Heart left ventricle (tissue), 16 donors: ENCODE measurements at places on chromosomes 16 and 17. TPM values are rescaled to one million over a fixed set of nuclear protein-coding genes. Genes with fewer than 3 reads are reported as not detected.
A peak's percentile ranks its signal among the peaks of the same experiment; 100 is the strongest.

Gene DYNLL2
- 70.4 TPM for total RNA-seq

Gene CHST6
- 1.8 TPM for total RNA-seq

Gene CNTNAP4
- not detected for total RNA-seq

Gene TBC1D3E
- total RNA-seq: not detected

Gene CCDC144A
- total RNA-seq: 0.52 TPM

Gene ABCC3
- not detected for total RNA-seq

Gene LRRC75A
- 0.60 TPM for total RNA-seq

Gene MARVELD3
- not detected for total RNA-seq

Gene CACNG4
- total RNA-seq: 0.88 TPM

Gene AATK
- total RNA-seq: 9.3 TPM

- DNase-seq: no peak
These were observed 183.4 kb downstream of the ENGASE start for GRCh38 chr17:79258041-79258440.

DNA sequence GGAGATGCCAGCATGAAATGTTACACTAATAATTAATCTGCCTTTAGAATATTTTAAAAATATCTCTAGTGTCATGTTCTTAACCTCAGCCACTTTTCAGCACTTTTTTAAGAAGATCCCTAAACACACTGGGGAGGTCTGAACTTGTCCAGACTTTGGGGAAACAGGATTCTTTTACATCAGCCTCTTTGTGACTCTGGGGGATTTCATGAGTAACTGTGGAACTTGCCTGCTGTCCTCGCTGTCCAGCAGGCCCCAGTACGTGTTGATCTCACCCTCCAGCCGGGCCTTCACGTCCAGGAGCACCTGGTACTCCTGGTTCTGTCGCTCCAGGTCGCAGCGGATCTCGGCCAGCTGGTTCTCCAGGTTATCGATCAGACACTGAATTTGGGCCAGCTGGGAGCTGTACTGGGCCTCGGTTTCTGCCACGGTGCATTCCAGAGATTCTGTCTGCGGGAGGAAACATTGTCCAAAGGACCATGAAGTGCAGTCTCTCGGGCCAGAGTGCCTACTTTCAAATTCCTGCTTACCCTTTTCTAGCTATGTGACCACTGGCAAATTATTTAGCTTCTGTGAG is 5.5 kb downstream of the KRT40 start:
- no peak for DNase-seq

DNA sequence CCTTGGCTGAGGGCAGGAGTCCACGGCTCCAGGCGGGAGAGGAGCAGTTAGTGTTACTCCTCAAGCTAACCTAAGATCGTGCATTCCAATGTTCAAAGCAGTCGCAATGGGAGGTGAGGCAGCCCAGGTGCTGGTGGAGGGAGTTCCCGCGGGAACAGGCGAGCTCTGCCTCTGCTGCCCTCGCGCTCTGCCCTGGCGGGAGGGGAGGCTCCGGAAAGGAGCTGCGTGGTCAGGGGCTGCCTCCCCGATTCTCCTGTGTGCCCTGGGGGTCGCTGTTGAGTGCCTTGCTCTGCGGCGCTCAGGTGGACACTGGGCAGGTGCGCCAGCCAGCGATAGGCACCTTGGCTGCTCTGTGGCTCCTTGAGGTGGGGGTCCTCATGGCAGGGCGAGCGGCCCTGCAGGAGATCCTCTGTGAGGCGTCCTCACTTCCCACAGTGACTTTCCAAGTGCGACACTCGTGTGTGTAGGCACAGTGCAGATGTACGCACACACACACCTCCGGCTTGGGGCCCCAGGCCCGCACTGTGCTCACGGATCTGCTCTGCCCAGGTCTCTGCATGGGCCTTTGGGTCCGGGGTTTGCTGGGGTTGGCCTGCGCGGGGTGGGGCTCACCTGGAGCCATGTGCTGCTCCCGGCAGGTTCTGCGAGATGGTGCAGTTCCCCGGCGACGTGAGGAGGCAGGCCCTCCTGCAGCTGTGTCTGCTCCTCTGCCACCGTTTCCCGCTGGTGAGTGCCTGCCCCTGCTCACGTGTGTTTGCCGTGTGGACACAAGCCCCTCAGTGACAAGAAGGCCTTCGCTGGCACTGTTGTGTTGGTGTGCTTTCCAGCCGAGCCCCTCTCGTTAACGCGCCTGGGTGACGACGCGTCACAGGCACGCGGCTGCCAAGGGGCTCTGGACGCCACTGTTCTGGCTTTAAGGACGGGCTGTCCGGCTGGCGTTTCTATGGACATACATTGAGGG is 97.9 kb upstream of the ZNF750 start:
- no peak for DNase-seq

- no peak for DNase-seq
These were observed 8.3 kb upstream of the ITGA2B start for GRCh38 chr17:44397479-44398440.

DNA sequence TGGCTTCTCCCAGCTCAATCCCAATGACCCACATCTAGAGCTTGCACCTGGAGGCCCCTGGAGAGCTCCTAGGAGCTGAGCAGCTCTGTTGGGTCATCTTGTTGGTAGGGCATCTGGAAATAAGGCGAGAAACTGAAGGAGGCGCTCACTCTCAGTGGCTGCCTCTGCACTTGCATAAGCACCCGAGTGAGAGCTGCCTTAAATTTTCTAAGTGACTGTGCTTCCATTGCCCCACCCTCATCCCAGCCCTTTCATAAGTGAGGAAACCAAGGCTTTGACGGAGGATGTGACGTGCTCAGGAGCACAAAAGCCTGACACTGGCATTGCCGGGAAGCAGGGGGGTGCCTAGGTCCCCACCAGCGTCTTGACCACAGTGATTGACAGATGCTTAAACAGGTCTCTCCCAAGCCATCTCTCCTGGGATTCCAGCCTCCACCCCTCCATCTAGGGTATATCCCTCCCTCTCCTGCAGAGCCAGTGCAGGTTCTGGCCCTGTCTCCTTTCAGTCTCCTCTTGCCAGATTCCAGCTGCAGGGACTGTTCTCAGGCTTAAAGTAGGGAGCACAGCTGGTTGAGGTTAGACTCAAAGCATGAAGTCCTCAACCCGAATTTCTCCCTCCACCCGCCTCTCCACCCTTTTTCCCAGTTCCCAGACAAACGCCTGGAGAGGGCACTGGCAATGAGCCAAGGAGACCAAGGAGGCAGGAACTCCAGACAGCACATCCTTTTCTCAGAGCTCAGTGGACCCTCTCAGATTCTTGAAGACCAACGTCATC is 113.7 kb downstream of the IRX5 start:
- DNase-seq: no peak

- no peak for DNase-seq
These were observed 18.9 kb upstream of the ABCC3 start for GRCh38 chr17:50615828-50616227.

- peak; percentile 45 for DNase-seq
These were observed 24.9 kb upstream of the RFFL start for GRCh38 chr17:35088356-35088880.

GRCh38 chr16:85675251-85675874 is 13.4 kb downstream of the GINS2 start:
- no peak for DNase-seq

- DNase-seq: no peak
These were observed 61.7 kb downstream of the KPNA2 start for GRCh38 chr17:68097161-68097805.

DNA sequence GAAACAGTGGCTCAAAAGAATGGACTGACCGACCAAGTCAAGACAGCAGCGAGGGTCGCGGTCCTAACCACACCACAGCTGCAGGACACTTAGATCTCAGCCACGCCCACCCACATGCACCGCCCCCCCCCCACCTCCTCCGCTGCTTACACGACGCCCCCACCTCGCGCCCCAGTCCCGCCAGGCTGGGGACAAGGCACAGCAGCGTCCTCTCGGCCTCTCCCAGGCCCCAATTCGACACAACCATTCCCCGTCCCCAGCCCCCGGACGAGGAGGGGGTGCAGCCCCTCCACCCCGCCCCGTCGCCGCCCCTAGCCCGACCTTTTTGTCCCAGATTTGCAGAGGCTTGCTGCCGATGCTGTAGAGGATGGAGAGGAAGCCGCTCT is 477 bp downstream of the CFAP20 start:
- peak; percentile 32 for DNase-seq

DNA sequence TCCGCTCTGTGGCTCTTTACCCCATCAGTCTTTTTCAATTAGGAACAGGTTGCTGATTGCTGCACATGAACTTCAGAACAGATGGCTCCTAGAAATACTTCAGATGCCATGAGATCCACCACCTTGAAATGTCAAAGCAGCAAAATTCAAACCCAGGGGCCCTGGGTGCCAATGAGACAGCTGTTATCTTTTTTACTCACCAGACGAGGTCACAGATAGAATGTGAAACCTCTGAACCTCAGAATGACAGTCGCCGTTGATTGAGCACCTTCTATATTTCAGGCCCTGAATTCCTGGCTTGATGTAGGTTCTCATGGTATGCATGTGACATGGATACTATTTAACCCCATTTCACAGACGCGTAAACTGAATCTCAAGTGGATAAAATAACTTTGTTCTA is 63.0 kb downstream of the MAF start:
- DNase-seq: no peak

DNA sequence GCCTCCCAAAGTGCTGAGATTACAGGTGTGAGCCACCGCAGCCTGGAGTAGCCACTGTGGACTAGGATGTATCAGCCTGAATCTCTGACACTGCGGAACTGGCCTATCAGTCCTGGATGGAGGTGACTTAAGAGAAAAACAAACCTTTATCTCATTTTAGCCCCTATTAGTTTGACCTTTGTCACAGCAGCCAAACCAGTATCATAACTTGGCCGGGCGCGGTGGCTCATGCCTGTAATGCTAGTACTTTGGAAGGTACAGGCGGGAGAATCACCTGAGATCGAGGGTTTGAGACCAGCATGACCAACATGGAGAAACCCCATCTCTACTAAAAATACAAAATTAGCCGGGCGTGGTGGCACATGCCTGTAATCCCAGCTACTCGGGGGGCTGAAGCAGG is 51.8 kb upstream of the USP7 start:
- no peak for DNase-seq

GRCh38 chr17:72635034-72635635 is 457.4 kb downstream of the SLC39A11 start:
- no peak for DNase-seq

DNA sequence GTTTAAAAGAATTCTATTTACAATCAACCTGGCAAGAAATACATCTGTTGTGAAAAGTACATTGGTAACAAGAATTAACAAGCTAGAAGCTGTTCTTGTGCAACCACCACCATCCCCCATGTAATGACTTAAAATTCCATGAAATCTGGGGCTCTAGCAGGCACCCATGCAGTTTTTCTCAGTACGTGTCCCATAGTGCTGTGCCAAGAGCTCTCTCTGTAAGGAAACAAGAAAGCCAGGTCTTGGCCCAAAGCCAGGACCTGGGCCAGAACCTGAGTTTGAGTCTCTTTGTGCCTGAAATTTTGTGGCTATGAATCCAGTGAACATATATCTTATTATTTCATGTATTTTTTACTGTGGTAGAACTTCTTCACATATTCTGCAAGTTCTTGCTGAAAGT is 46.6 kb downstream of the NUP93 start:
- peak; percentile 13 for DNase-seq

- no peak for DNase-seq
These were observed 4.5 kb downstream of the ZNF652 start for GRCh38 chr17:49357516-49357915.

DNA sequence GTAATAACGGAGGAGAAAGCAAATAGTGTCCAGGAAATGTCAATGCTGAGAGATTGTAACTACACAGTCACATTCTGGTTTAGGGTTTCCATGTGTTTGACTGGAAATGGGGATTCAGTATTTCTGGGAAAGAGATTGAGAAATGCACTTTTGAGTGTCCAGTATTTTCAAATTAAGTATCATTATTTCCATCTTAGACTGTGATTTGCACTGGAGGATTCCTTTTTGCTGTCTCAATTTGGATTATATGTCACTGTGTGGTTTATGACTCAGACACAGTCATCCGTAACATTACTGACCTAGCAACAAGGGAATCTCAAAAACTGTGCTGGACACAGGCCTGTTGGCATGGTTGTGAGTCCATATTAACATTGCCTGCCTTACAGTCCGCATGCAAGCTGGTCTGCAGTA is 681.4 kb downstream of the CDH11 start:
- DNase-seq: peak; percentile 20

DNA sequence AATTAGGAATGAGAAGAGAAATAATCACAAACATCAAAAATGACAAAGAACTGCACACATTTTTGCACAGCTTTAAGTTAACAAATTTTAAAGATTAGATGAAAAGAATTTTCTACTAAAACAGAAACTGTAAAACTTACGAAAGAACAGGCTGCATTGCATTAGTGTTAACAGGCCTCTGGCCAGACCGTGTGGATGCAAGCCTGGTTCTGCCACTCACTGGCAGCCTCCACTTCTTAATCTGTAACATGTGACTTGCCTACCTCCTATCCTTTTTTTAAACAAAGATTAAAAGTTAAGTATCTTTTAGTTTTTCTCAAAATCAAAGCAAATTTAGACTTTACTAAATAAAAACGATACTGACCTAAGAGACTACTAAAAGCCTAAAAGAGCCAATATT is 37.5 kb downstream of the CREBBP start:
- DNase-seq: no peak

GRCh38 chr16:55283812-55284717 is 39.9 kb upstream of the IRX6 start:
- DNase-seq: no peak

DNA sequence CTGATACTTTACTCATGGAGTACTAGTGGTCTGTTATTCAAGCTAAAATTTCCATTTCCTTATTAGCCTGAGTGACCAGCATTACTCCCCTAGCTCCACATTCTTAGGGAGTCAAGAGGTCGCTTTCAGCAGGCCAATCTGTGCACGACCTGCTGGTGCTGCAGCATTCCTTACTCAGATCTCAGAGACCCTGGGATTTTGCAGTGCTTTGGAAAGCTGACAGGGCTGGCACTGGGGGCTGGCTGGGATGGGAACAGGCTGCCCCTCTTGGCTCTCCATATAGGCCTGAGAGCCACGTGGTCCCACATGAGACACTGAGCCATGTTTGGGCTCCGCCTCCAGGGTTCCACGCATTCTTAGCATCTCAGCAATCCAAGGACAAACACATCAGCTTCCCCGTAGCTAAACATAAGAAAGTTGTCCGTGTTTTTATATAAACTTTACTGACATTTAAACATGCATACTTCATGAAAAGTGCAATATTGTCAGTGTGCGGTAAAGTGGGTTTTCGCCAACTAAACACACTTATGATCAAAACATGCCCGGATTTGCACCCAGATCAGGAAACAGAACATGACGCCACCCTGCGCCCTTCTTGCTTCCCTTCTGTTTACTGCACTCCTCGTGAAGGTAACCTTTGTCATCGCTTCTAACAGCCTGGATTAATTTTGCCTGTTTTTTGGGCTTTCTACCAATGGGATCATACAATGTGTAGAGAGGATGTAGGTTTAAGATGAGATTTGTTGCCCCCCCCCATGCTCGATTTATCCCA is 254.5 kb upstream of the CACNG5 start:
- DNase-seq: peak; percentile 35
